ENCODE measurements at places on chromosomes 4 and X. TPM values are rescaled to one million over a fixed set of nuclear protein-coding genes. Genes with fewer than 3 reads are reported as not detected.

The SEC24D gene
- 20.0 TPM for total RNA-seq

The NAP1L3 gene
- total RNA-seq = not detected

DNA sequence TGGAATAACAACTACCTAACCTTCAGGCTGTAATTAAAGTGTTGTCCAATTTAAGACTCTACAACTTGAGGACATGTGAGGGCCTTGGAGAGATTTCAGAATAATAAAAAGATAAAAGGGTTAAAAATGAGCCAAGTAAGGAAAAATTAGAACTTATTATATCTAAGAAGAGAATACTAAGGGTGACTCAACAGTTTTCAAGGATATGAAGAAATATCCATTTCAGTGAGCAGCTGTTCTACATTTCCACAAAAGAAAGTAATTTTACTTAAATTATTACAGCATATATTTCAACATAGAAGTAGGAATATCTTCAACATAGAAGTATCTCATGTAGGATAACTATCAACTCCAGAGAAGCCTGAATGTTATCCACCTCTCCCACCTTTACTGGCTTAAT lies 11.3 kb downstream of the SNX12 start:
- peaks cover 30% of the 10 kb centered on the region for H3K36me3 ChIP-seq
- H3K4me3 ChIP-seq = no peak overlapping the region
- H3K27ac ChIP-seq = no peak overlapping the region
- no peaks in the 10 kb centered on the region for H3K27me3 ChIP-seq
- DNase-seq = no peak
- no peaks in the 10 kb centered on the region for H3K4me1 ChIP-seq

DNA sequence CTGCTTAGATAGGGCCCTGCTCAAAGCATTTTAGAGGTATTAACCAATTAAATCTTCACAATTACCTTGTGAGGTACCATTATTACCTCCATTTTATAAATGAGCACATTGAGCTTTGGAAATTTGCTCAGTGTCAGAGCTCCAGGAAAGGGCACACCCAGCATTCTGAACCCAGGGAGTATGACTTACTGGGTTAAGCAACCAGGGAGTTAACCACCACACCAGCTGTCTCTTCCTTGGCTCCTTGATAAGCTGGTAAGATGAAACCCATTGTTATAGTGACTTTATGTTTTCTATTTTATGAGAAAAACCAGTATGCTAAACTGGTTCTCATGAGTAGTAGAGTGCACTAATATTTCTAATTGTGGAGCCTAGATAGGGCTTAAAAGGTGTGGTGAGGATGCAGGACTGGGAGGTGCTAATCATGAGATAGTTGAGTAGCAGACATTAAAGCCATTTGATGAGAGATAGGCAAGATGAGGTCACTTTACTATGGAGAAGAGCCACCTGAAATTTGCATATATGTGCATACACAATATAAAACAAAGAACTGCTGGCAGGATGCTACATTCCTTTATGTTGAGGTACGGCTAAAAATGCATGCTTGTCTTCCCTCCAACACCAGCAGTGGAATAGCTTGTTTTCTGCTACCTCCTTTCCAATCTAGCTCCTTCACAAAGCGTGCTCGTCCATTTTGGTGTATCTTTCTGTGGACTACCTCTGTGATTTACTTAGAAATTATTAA lies 556.1 kb downstream of the SPRY1 start:
- DNase-seq = no peak
- H3K27ac ChIP-seq = no peak overlapping the region
- H3K4me3 ChIP-seq = no peak overlapping the region
- H3K36me3 ChIP-seq = no peaks in the 10 kb centered on the region
- H3K27me3 ChIP-seq = no peaks in the 10 kb centered on the region

All from K562 (cell line).